AG04450 (cell line): ENCODE measurements at places on chromosomes 4 and X.

- DNase-seq: no peak
Observed at GRCh38 chr4:183101956-183102480, 3.0 kb downstream of the WWC2 start.

- no peak for DNase-seq
Observed at GRCh38 chr4:39157520-39157919, 24.8 kb upstream of the WDR19 start.

DNA sequence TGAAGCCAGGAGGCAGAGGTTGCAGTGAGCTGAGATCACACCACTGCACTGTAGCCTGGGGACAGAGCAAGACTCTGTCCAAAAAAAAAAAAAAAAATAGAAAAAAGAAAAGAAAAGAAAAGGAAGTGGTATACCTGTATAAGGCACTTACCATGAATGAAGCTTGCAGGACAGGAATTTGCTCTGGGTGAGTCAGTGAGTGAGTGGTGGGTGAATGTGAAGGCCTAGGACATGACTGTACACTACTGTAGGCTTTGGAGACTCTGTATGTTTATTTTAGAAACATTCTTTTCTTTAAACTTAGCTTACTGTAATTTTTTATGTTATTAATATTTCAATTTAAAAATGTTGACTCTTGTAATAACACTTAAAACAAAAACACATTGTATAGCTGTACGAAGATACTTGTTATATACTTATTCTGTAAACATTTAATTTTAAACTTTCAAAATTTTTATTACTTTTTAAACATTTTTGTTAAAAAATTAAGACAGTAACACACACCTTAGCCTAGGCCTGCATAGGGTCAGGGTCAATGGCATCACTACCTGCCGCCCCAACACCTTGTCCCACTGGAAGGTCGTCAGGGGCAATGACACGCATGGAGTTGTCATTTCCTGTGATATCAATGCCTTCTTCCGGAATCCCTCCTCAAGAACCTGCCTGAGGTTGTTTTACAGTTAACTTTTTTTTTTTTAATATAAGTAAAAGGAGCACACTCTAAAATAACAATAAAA, 78.7 kb downstream of the CLNK start:
- DNase-seq: peak; percentile 42

DNA sequence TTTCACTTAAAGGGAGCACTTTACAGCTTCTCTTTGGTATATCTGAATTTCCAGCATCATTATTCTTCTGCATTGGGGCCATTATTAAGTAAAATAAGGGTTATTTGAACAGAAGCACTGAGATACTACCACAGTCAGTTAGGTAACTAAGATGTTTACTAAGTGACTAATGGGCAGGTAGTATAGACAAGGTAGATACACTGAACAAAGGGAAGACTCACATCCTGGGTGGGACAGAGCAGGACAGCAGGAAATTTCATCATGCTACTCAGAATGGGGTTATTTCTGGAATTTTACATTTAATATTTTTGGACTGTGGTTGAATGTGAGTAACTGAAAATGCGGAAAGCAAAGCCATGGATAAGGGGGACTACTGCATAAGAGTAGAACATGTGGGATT, 316.0 kb downstream of the CCSER1 start:
- DNase-seq: no peak

GRCh38 chr4:92789741-92790140, 486.0 kb downstream of the GRID2 start:
- no peak for DNase-seq

DNA sequence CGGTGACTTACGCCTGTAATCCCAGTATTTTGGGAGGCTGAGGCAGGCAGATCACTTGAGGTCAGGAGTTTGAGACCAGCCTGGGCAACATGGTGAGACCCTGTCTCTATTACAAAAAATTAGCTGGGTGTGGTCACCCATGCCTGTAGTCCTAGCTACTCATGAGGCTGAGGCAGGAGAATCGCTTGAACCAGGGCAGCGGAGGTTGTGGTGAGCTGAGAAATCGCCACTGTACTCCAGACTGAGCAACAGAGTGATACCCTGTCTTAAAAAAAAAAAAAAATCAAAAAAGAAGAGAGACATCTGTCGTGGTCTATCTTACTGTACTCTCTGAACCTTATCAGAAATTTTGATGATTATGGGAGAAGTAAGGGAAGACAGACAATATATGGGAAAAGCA, 144.3 kb downstream of the CAMK2D start:
- no peak for DNase-seq

GRCh38 chr4:88573995-88574394, 18.3 kb upstream of the HERC3 start:
- no peak for DNase-seq

- DNase-seq: no peak
Observed at GRCh38 chr4:17583276-17583675, 6.3 kb downstream of the LAP3 start.

DNA sequence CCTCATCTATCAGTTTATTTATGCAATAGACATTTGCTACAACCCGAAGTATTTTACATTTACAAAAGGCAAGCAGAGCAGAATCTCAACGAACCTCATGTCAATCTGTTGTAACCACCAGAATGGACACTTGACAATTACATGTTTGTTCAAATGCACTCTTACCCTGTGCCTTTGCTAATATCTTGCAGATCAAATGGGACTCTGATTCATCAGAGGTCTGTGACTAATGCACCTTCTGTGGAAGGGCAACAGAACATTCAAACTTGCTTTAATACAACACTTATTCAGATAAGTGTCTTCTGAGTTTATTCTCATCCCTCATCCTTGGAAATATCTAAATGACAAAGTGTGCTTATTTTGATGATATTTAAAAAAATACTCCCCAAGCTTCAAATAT, 644.7 kb upstream of the PCDH10 start:
- DNase-seq: no peak

GRCh38 chrX:129158505-129158904, 364.8 kb downstream of the SMARCA1 start:
- DNase-seq: no peak

- peak; percentile 94 for DNase-seq
Observed at GRCh38 chr4:155906554-155907247, 3.2 kb downstream of the TDO2 start.

- no peak for DNase-seq
Observed at GRCh38 chrX:103644125-103644524, 15.3 kb downstream of the TCEAL1 start.

DNA sequence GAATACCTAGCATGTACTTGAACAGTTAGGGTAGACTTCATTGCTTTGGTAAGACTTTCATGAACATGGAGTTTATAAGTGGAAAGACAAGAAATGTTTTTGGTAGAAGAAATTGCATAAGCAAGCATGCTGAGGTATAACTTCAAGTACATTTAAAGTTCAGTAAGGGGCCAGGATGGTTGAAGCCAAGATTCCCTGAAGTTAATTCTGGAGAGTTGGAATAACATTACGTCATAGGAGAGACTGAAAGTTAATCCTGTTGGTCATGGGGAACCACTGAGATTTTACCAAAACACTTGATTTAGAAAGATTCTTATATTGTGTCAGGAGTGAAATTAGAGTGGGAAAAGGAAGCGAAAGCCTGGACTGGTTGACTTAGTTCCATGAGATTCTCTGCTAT, 767.5 kb upstream of the MAGEB2 start:
- no peak for DNase-seq

- DNase-seq: no peak
Observed at GRCh38 chr4:154781126-154781982, at the start of gene RBM46. Gene RBM46 (plus strand): TSS chr4:154781272. CDS start chr4:154796753, 15,481 bp downstream.

DNA sequence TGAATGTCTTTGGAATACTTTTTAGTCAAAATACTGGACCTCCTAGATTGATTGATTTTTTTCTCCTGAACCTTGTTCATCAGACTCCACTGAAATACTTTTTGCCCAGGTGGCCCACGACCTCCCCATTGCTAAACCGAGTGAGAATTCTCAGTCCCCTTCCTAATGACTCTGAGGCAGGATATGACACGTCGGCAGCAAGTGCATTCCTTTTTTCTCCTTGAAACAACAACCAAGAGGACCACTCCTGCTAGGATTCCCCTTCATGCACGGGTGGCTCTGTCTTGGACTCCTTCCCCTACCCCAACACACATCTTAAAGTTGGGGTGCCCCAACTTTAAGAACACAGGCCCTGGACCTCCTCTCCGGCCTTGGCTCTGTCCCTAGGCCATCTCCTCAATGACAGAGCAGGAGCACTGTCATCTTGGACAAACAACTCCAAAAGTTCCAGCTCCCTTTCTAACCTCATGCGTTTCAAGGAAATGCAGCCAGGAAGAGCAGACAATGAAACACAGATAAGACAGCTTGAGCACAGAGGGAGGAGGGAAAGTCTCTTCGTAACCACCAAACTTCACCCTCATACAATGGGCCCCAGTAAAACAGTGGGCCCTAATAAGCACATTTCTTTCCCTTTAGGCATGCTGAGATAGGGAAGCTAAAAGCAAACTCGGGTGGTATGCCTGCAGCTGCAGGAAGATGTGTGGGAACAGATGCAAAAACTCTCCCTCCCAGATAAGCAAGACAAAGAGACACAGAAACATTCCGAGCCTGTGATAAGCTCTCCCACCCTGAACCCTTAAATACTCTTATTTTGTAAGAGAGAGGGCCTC, 33.9 kb downstream of the ZBTB49 start:
- DNase-seq: no peak

DNA sequence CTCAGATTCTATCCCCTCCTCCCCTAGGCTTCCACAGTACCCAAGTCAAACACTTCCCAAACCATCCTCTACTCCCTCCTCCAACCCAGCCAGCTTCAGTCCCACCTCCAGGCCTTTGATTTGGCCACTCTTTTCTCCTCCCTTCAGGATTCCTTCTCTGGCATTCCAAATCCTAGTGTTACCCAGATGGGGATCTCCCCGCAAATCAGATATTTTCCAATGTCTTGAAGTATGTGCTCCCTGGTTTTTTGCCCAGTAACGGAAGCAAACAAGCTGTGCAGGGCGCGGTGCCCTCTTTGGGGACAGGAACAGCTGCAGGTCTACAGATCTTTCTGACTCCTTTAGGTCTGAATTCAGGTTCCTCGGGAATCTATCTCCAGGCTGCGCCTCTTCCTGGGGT, 2.2 kb upstream of the SYN1 start:
- no peak for DNase-seq

- DNase-seq: no peak
Observed at GRCh38 chr4:174207367-174207766, 76.1 kb downstream of the FBXO8 start.
